ENCODE measurements at places on chromosomes 2 and 18.

- DNase-seq, result peak; percentile 87
These were observed 67.9 kb downstream of the DGKD start for GRCh38 chr2:233422050-233422639.

- DNase-seq, result no peak
These were observed 17.0 kb downstream of the STAT1 start for GRCh38 chr2:190996947-190997346.

- no peak for DNase-seq
These were observed 79.6 kb downstream of the MMADHC start for GRCh38 chr2:149507974-149508373.

GRCh38 chr18:23850215-23850614, 161.0 kb downstream of the LAMA3 start:
- no peak for DNase-seq

DNA sequence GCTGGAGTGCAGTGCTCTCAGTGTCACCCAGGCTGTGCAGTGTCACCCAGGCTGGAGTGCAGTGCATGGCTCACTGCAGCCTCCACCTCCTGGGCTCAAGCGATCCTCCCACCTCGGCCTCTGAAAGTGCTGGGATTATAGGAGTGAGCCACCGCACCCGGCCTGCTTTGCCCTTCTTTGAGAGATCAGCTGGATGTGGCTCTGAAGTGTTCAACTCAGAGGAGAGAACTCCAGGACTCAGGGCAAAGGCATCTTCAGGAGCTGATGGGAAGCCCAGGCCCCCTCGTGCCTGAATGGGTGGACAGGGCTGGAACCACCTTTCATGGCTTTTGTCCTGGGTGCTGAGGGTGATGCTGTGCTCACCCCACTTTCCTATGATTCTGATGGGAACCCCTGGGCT, 52.0 kb upstream of the HAAO start:
- no peak for DNase-seq

- no peak for DNase-seq
These were observed 83.2 kb upstream of the RND3 start for GRCh38 chr2:150570712-150571111.

- DNase-seq, result peak; percentile 89
These were observed 89.4 kb downstream of the DGKD start for GRCh38 chr2:233443511-233444183.

GRCh38 chr2:115174651-115175050, 732.2 kb downstream of the DPP10 start:
- no peak for DNase-seq

- DNase-seq, result no peak
These were observed 93.7 kb upstream of the RAB6C start for GRCh38 chr2:129885735-129886134.

DNA sequence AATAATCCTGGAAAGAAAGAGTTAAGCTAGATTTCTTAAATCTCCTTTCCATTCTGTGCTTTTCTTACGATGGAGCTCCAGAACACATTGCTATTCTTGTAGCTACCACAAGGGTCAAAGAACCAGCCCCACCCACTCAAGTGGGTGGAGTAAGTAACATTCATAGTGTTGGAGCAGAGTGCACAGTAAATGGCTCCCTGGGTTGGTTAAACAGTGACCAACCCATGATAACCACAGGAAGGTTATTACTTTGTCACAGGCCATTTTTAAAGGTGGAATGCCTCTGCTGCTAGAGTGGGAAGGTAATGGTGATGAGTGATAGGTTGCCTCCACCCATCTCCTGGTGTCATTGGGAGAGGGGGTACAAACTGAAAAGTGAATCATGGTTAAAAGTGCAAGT, 13.9 kb downstream of the ARPC2 start:
- DNase-seq, result peak; percentile 66

DNA sequence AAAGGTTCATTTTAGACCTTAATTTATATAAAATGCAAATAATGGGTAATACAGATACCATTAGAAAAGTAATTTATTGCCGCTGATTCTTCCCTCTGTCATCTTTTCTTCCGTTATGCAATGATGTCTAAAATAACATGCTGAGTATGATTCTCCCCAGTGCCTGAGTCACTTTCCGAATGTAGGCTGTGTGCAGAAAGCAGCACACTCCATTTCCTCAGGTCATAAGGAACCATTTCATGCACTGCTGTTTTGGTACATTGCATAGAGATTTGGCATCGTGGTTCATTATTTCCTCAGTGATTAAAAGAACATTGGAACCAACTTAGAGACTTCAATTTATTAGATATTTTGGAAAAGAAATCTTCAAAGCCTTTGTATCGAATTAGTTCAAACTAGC, 173.5 kb downstream of the CDH2 start:
- no peak for DNase-seq

DNA sequence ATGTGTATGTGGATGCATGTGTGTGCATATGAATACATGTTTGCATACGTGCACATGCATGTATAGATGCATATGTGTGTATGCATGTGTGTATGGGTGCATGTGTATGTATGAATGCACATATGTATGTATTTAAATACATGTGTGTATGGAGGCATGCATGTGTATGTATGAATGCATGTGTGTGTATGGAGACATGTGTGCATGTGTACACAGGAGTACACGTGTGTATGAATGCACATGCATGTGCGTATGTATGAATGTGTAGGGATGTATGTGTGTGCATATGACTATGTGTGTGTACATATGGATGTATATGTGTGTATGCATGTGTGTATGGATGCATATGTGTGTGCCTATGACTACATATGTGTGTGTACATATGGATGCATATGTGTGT, 51.9 kb downstream of the DCDC2C start:
- DNase-seq, result no peak

GRCh38 chr2:181158427-181158826, 178.0 kb downstream of the UBE2E3 start:
- no peak for DNase-seq

DNA sequence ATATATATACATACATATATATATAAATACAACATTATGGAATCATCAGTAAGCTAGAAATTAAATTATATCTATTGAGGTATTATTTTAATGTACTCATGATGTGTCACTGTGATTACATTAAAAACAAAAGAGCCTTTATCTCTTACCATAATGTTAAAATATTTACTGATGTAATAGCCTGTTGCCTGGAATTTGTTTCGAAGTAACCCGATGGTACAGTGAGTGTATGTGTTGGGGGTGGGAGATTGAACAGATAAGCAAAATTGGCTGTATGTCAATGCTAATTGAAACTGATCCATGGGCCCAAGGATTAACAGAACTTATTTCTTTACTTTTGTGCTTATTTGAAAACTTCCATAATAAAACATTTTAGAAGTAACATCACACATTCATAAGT, 1473.2 kb downstream of the LRP1B start:
- no peak for DNase-seq

- no peak for DNase-seq
These were observed 115.6 kb upstream of the GPC1 start for GRCh38 chr2:240319855-240320203.

DNA sequence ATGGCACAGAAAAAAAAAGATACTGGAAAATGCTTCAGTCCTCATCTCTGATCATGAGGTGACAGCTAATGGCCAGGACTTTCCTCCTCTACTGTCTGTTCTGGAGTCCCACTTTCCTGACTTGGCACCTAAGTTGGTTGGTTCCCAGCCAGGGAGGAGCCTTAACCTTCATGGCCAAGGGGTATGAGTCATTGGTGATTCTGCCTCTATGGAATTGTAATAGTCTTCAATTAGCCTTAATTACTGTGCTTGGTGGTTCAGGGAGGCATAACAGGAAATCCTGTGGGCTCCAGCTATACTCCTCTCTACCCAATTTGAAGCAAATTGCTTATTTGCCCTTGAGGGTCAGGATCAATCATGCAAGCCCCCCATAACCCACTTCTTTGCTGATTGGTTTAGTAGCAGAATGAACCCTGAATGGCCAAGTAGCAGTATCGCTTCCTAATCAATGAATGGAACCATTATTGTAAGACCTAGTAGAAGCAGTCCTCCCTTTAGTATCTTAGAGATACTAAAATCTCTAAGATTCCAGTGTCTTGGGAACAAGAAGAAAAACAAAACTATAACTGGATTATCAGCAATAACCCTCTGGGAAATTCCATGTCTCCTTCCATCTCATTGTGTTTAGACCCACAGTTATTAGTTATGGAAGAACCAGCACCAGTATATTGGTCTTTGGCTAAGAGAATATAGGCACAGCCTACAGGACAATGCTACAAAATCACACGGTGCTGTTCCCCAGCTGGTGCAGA, 109.0 kb downstream of the COL6A3 start:
- DNase-seq, result no peak

DNA sequence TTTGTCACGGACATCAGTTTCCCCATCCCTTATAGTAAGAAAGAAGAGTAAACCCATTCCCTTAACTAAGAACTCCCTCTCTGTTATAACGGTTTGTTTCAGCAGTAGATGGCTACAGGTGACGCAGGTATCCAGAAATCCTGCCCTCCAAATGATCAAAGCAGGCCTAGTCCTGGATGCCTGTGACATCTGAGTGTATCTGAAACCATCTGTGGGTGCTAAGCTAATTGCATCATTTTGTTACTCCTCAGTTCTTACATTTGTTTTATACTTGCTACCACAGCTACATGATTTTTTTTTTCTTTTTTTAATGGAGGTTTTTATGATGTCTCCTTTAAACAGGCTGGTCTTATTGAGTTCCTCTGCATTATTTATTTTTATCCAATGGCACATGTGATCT, 55.1 kb downstream of the AAK1 start:
- no peak for DNase-seq

DNA sequence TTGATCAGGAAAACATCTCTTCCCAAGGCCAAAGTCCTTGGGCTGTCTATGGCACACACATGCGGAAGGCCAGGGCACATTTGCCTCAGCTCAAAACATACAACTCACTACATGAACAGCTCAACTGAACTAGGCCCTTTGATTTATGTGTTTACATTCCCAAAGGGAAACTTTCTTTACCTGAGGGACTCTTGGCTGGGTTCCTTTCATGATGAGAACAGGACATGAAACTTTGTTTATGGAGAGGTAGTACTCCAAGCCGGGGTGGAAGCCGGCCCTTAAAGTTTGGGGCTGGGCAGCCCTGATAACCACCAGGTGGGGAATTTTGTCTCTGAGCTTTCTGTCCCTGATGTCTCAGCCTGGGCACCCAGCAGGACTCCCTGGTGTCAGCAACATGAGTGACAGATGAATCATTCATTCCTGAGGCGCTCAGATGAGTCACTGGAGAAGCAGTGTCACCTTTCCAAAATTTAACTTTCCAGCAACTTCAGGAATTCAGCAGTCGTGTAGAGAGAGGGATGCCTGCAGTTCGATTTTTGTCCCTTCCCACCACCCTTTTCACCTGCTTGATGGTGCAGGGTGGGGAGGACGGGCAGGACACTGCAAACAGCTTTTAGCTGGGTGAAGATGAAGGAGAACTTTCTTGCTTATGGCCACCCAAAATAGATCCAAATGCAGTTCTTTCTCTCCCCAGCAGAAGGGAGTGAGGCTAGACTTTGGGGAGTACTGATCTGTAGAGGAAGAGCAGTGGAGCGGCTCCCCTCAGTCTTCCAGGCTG, 331.6 kb downstream of the DYSF start:
- DNase-seq, result peak; percentile 8

DNA sequence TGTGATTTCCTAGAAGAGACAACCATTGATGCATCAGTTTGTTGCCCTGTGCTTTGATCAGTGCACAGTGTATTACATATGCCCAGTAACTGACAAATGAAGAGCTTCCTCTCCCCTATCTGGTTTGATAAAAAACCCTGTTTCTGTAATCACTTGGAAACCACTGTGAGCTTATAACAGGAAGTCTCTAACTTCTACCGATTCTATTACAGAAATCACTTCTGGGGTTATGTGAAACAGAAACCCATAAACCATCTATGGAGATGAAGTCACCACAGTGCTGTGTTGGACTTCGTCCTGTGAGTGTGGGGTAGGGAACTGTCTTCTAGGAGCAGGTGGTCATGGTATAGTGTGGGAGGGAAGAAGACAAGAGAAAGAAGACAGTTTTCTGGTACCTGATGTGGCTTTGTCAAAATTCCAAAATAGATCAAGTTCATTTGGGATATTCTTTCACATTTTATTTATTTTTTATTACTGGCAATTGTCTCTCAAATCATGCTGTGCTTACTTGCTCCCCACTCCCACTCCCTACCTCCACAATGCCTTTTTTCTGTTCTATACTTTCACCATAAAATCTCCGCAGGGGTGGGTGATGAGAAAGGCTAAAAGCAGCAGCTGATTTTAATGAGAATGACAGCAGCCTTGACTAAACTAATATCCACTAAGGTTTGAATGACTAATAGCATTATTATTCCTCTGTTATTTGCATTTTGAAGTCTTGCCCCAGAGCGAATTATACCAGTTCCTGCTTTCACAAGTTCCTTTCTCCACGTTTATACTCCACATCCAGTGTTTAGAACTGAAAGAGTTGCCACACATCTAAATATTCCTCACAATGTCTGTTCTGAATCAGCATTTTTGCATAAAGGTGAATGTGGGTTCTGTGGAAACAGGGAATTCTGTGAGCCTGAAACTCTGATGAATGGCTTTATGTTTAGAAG, 41.7 kb upstream of the RND3 start:
- DNase-seq, result no peak

GRCh38 chr2:134195341-134195740, 58.5 kb upstream of the MGAT5 start:
- DNase-seq, result no peak

DNA sequence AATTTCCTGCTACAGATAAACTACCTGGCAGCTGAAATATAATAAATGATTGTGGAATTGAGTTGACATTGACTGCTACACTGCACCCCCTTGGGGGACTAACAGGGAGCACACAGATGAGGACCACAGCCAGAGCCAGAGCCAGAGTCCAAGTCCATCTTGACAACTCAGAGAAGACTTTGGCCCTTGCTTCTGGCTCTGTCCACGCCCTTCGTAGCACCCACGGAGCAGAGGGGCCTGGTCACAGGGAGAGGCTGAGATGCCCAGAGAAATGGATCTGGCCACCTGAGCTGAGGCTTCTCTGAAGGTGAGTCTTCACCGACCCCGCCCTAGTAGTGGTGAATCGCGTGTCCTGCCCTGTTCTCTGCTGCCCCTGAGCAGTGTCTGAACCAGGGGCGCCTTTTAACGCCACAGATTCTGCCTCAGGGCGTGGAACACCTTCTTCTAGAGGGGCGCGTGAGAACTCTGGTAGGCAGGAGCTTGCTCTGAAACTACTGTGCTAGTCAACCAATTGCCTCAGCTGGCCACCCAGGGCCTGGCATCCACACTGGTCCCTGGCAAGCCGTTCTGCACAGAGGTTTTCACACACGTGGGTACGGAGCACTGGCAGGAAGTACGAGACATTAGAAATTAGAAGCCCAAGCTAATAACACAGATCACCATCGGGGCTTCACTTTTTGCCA, 35.7 kb upstream of the MAT2A start:
- DNase-seq, result no peak

DNA sequence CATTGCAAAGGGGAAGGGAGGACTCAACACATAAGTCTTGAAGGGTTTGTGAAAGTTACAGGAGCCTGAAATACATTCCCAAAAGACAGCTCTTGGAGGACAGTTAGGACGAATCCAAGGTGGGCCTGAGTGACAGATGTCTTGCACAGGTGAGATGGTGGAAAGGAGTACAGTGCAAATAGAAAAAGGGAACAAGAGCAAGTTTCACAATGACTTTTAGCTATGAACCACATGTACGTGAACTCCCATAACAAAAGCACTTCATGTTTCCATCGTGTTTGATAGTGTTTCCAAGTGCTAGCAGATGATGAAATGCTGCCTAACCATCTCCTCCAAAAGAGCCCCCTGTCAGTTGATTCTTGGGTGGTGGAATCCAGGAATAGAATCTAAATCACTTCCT, 1.8 kb downstream of the IL18RAP start:
- no peak for DNase-seq

GRCh38 chr2:7858624-7859023, 823.2 kb upstream of the ID2 start:
- no peak for DNase-seq

GRCh38 chr2:3223080-3223923, 154.3 kb downstream of the EIPR1 start:
- DNase-seq, result peak; percentile 87

All from activated CD8-positive, alpha-beta memory T cell treated with anti-CD3 and anti-CD28 coated beads, Interleukin-2, amount 10 ng/mL, durations not matched to agents 7 days and 5 days (primary cell).